GM23248 (cell line): ENCODE measurements at places on chromosomes 13 and 19.

DNA sequence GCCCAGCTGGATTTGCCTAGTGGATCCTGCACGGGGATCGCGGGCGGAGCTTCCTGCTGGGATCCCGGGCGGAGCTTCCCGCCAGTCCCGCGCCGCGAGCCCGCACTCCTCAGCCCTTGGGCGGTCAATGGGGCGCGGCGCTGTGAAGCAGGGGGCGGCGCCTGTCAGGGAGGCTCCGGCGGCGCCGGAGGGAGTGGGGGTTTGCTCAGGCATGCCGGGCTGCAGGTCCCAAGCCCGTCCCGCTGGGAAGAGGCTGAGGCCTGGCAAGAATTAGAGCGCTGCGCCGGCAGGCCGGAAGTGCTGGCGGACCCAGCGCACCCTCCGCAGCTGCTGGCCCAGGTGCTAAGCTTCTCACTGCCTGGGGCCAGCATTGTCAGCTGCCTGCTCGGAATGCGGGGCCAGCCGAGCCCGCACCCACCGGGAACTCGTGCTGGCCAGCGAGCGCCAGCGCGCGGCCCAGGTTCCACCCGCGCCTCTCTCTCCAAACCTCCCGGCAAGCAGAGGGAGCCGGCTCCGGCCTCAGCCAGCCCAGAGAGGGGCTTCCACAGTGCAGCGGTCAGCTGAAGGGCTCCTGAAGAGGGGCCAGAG is 119.6 kb downstream of the PRR20E start:
- no peak for DNase-seq

GRCh38 chr13:32443111-32443510 is 15.2 kb upstream of the N4BP2L1 start:
- DNase-seq, result peak; percentile 38

GRCh38 chr19:55442372-55442961 is 633 bp downstream of the SHISA7 start:
- DNase-seq, result no peak

- DNase-seq, result peak; percentile 48
Measured at GRCh38 chr13:75774176-75774575, 138.0 kb downstream of the LMO7 start.

DNA sequence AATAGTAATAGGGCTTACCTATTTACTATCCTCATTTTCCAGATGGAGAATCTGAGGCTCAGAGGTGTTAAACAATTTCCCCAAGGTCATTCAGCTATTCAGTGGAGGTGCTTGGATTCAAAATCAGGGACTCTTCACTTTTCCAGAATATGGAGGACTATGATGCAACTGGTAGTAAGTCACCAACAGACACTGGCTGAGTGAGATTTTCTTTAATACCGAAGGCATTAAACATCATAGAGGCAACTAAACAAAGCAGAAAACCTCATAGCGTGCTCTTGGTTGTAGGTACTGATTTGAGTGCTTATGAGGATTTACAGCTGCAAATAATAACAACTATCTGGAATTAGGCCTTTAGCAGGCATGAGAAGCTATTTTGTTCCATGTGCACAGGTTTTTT is 134.4 kb downstream of the DLEU7 start:
- DNase-seq, result no peak

DNA sequence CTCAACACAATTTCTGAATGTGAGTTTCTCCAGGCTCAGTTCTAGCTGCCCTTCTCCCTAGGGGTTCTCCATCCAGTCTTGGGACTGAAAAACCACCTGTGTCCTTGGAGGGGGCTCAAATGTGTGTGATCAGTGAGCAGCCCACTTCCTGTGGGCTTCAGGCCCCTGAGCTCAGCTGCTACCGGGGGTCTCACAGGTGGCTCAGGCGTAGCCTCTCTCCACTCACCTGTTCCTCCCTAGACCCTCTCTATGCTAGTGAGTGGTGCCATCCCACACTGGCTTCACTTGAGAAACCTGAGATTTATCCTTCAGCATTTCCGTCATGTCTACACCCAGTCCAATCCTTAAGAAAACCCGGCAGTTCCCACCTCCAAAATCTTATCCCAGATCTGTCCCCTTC is 39.8 kb upstream of the GPI start:
- DNase-seq, result no peak

DNA sequence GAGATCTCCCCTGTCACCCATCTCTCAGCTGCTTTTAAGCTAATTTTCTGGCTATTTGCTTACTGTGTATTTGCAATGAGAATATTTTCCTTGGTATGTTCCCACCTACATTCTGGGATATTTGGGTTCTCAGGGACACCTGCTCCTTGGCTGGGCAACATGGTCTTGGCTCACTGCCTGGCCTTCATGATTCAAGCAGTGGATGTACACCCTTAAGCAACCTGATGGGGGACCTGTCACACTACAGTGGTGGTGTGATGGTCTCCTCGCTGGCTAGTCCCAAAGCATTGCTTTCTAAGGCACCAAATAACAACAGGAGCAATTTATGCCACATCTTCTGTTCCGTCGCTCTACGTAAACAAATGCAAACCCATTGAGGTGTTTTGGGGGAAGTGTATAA is 35.3 kb upstream of the RFC3 start:
- DNase-seq, result no peak

GRCh38 chr13:21316376-21316775 is 139.9 kb downstream of the MRPL57 start:
- no peak for DNase-seq

DNA sequence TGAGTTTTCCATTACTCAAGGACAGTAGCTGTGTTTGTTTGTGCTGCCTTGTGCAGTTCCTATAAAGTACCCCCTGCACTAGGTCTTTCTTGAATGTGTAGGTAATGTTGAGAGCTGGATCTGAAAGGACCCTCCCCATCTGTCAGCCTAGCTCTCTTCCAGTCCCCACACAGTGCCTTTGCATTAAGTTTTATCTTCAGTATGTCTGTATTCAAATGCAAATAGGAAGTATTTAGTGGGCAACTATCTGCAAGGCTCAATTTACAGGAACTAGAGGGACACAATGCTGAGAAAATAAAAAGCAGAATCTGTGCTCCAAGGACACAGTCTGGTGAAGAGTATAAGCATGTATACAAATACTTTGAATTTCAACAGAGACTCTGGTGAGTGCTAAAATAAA is 558.5 kb downstream of the RFC3 start:
- DNase-seq, result no peak

GRCh38 chr13:37640499-37640898 is 41.9 kb upstream of the POSTN start:
- DNase-seq, result peak; percentile 84

GRCh38 chr13:112510002-112510780 is 77.8 kb downstream of the TUBGCP3 start:
- peak; percentile 80 for DNase-seq

GRCh38 chr13:114145722-114146121 is 13.3 kb upstream of the RASA3 start:
- no peak for DNase-seq

DNA sequence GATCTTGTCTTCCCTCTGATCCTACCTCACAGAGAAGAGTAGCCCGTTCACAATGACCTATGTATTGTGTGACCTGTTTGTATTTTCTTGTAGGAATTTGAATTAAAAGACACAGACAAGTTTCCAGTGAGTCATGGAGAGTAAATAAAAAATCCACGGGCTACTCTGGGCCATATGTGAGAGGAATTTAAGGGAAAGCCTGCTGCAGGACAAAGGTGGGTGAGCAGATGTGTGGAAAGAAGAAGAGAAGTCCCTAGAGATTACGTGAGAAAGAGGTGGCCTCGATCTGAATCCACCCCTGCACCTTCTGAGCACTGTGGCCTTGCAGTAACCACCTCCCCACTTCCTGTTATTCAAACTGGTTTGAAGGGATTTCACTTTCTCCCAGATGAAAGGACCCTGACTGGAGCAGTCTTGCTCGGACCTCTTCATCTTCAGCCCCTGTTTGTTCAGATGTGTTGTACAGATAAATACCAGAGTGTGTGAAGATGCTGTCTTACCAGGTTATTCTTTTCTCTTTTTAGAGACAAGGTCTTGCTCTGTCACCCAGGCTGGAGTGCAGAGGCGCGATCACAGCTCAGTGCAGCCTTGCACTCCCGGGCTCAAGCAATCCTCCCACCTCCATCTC is 205.4 kb downstream of the PDS5B start:
- DNase-seq, result peak; percentile 12

DNA sequence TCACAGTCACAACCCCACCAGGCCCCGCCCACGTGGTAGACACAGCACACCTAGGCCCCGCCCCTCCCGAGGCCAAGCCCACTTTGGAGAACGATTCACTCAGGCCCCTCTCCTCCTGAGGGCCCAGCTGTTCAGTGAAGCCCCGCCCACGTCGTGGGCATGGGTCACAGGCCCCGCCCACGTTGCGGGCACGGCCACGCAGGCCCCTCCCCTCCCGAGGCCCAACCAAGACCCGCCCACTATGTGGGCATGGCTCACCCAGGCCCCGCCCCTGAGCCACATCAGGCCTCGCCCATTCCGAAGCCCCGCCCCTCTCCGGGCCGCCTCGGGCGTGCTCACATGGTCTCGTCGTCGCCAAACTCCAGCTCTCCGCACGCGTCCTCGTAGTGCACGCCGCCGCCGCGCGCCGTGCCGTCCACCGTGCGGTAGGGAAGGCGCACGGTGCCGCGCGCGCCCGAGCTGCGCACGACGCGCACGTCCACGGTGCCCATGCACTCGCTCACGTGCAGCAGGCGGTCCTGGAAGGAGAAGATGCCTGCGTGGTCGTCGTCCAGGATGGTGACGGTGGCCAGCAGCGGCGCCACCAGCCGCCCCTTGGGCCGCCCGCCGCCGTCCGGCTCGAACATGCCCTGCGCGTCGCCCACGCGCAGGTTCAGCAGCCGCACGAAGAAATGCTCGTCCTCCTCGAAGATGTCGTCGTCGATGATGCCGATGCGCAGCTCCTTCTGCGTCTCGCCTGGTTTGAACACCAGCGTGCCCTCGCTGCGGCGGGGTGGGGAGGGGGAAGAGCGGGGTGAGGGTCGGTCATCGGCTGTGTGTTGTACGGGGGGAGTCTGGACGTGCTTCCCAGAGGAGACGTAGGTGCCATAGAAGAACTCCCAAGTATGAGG is 24.0 kb downstream of the SLC8A2 start:
- peak; percentile 73 for DNase-seq

- DNase-seq, result peak; percentile 56
Measured at GRCh38 chr19:53908106-53908934, 758 bp upstream of the CACNG7 start.
